Breast epithelium (tissue), 4 donors: ENCODE measurements at places on chromosomes 4 and X. TPM values are rescaled to one million over a fixed set of nuclear protein-coding genes. Genes with fewer than 3 reads are reported as not detected.

HDAC6 gene
- total RNA-seq, result 86.2 TPM

AVPR2 gene
- 0.44 TPM for total RNA-seq

C4orf51 gene
- not detected for total RNA-seq

IL3RA gene
- total RNA-seq, result 7.4 TPM

TRIM61 gene
- 0.33 TPM for total RNA-seq

RRH gene
- total RNA-seq, result 0.66 TPM

GPR78 gene
- 0.33 TPM for total RNA-seq

SH3TC1 gene
- 16.4 TPM for total RNA-seq

PABPC5 gene
- 2.0 TPM for total RNA-seq

CXCL13 gene
- total RNA-seq, result 2.9 TPM

CSN1S1 gene
- total RNA-seq, result 1.0 TPM

PAGE2 gene
- total RNA-seq, result not detected

CYBB gene
- total RNA-seq, result 25.5 TPM

ZFP92 gene
- 1.3 TPM for total RNA-seq
